CD4-positive, alpha-beta T cell treated with Interleukin-4 for 4 hours (primary cell): ENCODE measurements at places on chromosomes 11 and 22.

GRCh38 chr11:46637546-46637945, 20.2 kb downstream of the ATG13 start:
- no peak for DNase-seq

DNA sequence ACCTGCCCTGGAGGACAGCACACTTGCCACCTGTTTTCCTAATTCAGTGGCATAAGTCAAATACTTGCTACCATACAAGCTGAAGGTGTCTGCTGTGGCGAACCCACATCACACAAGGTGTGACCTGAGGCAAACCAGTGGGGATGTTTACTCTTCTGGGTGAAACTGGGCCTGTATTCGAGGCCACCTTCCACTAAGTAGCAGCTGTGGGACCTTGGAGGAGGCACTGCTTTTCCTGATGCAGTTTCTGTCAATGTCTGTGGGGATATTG, 927.4 kb downstream of the BRD1 start:
- no peak for DNase-seq

GRCh38 chr22:44458044-44459020, 39.7 kb downstream of the RTL6 start:
- no peak for DNase-seq

DNA sequence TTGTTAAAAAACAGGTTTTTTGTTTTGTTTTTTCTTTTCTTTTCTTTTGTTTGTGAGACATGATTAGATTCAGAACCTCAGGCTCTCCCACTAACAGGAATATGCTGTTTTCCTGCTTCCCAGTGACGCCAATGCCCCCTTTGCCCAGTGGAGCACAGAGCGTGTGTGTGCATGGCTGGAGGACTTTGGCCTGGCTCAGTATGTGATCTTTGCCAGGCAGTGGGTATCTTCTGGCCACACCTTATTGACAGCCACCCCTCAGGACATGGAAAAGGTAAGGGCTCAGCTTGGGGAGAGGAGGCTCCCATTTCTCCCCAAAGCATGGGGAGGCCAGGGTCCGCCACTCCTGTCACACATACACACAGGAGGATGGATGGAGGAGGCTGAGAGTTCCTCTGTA, 25.0 kb downstream of the CYB5R2 start:
- DNase-seq = no peak

- no peak for DNase-seq
Observed at GRCh38 chr11:109514313-109515018, 92.5 kb downstream of the C11orf87 start.

- DNase-seq = no peak
Observed at GRCh38 chr11:16926883-16927626, 87.2 kb downstream of the PLEKHA7 start.

- DNase-seq = peak; percentile 13
Observed at GRCh38 chr11:9516113-9516512, 55.3 kb downstream of the ZNF143 start.

GRCh38 chr22:17842386-17842785, 68.1 kb upstream of the BID start:
- DNase-seq = peak; percentile 45

DNA sequence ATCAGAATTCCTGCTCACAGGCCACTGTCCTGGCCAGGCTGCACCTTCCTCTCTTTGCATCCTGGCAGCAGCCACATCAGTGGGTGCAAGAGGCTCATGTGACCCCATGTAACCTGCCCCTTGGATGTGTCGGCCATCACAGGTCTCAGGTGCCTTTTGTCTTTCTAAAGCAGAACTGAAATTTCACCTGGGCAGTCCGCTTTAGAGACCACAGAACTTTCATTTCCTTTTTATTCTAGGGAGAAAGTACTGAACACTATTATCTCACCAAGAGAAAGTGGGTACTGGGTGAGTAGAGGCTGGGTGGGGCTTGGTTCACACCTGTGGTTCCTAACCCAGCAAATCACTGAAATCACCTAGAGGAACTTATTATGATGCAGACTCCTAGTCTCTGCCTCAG, 51.7 kb upstream of the NUP160 start:
- DNase-seq = no peak

DNA sequence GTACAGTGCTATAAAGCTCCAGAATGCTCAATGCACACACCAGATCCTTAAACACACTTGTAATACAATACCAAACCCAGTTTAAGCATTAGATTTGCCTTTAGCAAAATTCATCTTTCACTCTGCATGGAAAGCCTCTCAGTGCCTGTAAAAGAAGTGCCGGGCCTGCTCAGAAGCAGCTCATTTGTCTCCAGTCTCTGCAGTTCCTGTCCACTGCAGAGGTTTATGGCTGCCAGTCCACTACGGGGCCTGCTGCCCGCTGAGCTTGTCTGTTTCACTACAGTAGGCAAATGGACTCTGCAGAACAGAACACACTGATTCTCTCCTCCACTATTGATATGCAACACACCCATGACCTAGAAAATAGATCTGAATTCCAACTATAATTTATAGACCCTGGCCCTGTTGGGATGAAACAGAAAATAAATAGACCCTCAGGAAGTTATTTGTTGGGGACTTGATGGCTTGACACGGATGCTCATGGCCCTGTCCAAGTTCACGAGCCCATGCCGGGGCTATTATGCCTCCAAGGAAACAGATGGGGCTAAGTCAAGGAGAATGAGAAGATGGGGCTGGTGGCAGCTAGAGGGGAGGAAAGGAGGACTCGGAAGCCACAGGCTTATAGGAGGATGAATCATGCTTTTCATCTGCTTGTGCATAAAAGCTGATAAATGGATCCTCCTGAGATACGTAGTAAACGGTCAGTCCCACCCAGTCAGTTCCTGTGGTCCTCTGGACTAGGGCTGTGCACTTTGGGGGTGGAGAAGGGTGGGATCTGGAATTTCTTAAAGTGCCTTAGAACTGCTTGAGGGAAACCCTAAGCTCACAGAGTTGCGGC, 416.8 kb upstream of the TENM4 start:
- DNase-seq = no peak

GRCh38 chr22:47370448-47371262, 608.2 kb downstream of the TBC1D22A start:
- no peak for DNase-seq

GRCh38 chr11:68211546-68211945, 1.6 kb downstream of the KMT5B start:
- DNase-seq = no peak

GRCh38 chr11:8926236-8926635, 6.5 kb downstream of the C11orf16 start:
- DNase-seq = no peak

GRCh38 chr11:93075782-93076181, 106.3 kb downstream of the MTNR1B start:
- DNase-seq = no peak

- no peak for DNase-seq
Observed at GRCh38 chr11:64674774-64675173, 48.2 kb downstream of the NRXN2 start.

- DNase-seq = no peak
Observed at GRCh38 chr11:105229257-105229656, 89.7 kb upstream of the CARD18 start.

DNA sequence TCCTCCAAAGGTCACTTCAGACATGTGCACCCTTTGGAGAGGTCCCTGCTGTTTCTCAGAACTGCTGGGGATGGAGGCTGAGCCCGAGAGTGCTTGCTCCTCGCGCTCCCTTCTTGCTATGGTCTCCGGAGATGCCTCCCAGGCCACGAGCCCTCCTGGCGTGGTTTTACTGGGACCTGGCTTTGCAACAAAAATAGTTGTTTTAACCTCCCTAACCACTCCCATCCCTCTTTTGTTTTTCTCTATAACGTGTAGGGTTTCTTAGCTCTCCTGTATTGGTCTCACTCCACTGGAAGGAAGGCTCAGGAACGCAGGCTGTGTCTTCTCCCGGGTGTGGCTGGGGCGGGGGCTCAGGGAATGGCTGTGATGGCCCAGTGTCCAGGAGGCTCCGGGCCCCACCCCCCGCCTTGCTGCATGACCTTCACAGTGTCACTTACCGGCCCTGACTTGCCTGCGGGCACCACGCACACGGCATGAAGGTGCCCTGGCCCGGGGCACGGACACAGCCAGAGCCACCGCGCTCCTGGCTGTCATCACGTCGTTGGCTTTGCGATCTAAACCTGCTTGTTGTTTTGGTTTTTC, 5.6 kb downstream of the PTDSS2 start:
- no peak for DNase-seq

DNA sequence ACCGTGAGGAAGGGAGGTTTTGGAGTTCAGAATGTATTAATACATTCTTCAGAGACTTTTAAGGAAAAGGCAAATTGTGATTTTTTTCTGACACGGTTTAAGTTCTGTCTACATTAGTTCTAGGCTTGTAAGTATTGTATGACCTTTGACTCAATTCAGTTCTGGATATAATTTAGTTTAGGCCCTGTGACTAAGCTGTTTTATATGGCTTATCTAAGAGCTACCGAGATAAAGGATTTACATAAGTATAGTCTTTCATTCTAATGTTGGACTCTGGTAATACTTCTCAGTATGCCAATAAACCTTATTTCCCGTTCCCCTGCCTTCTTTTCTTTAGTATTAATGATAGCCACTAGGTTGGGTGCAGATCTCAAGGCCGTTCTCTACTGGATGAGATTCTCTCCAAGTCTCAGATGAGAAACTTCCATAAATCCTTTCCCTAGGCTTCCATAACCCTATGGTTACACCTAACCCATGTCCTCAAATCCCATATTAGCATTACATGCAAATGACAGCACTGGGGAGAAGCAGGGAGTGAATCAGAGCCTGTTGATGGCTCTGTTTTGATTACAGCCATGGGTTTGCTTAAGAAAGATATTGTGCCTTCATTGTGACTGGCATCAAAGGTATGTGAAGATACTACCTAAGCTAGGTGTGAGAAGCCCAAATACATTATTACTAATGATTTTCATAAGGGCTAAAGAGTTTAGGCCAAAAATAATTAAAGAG, 38.7 kb downstream of the BARX2 start:
- DNase-seq = no peak

GRCh38 chr11:123060277-123061000, 1.5 kb downstream of the HSPA8 start:
- DNase-seq = no peak

DNA sequence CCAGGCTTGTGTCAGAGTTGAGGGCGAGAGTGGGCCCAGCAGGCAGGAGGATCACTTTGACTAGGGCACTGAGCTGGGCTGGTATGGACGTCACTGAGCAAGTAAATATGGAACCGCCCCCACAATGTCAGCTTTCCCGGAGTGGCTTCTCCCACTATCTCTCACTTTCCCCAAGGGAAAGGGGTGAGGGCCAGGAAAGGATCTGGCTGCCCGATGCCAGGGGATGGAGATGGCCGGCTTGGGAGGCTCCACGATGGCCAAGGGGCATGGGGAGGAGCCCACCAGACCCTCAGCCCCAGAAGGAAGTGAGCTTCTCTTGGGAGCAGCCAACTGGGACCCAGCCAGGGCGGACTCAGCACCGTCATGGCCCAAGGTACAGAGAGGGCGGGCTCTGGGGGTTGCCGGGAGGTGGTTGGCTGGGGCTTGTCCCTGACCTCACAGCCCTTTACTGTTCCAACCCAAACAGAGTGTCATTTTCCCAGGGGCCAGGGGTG, 8.7 kb downstream of the PRDM11 start:
- DNase-seq = no peak

- DNase-seq = no peak
Observed at GRCh38 chr11:20126724-20127123, 33.6 kb downstream of the DBX1 start.

DNA sequence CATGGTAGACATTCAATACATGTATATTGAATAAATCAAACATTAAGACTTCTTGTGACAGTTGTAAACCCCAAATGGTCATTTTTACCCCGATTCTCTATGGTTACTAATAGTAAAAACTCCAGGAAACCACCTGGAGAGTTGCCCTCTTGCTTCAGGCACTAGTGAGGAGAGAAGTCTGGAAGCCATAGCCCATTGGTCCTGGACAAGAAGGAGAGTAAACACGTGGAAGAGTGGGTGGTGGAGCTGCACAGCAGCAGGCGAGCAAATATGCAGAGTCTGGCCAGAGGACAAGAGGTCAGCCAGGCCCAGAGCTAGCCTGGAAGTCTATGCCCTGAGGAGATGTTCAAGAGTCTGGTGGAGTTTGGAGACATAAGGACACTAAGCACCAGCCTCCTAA, 17.7 kb downstream of the DCHS1 start:
- no peak for DNase-seq

DNA sequence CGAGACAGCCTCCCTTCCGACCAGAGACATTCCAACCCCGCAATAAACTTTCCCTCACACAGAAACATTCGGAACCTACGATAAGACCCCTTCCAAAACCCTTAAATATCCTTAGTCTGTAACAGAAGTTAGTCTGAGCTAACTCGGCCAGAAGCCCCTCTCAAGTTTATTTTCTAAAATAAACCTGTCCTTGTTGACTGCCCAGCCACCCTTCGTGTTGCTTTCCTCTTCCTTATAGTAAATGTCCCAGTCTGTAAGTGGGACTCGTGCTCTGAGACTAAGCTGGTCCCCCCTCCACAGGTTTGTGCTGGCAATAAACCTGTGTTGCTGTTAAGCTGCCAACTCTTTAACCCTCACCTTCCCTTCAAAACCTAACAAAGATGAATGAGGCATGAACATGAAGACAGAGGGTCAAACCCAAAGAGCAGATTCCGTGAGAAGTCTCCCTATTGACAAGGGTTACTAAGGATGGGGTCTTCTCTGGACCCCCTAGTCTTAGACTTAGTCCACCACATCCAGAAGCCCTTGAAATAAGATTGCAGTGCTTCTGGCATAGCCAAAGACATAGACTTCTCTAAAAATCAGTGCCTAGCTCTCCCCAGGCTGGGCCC, 18.2 kb downstream of the MIF start:
- DNase-seq = no peak

- no peak for DNase-seq
Observed at GRCh38 chr22:38126928-38127668, 16.6 kb upstream of the BAIAP2L2 start.

DNA sequence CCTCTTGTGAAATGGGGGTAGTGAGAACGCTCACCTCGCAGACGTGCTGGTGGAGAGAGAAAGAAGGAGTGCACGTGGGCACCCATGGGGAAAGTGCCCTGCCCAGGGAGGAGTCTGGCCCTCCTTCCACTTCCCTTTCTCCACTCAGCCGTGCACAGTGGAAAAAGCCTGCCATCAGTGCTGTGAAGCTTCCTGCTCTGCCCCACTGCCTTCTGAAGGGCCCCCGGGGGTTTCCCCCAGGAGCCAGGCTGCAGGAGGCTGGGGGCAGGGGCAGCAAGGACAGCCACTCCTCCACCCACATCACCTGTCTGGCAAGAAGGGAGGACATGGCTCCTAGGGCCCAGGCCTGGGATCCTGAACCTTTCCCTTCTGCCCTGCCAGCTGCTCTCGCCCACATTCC, 7.6 kb downstream of the TP53I11 start:
- DNase-seq = peak; percentile 7

GRCh38 chr11:114147375-114148012, 88.0 kb downstream of the ZBTB16 start:
- no peak for DNase-seq

- DNase-seq = no peak
Observed at GRCh38 chr11:120832481-120833238, 191.2 kb upstream of the TBCEL start.

- DNase-seq = no peak
Observed at GRCh38 chr11:114216796-114217180, 79.4 kb upstream of the NNMT start.

GRCh38 chr22:46107753-46108563, 42.4 kb upstream of the PPARA start:
- DNase-seq = no peak
